ENCODE measurements at places on chromosomes 13 and 19.

DNA sequence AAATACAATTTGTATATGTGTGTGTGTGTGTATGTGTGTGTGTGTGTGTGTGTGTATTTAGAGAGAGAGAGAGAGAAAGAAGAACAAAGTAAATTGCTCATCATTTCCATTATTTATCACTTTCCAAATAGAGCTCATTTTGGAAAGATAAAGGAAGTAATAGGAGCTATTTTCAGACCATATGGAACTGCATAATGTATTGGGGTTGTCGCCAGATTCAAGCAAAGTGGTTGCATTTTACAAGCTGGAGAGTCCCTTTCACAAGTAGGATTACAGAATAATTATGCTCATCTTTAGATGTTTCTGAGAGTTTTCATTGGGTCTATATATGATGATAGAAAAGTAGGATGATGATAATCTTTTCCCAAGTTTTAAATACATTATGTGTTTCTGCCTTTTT, 842.7 kb upstream of the SLC10A2 start:
- no peak for DNase-seq

- no peak for DNase-seq
These were observed 391.7 kb upstream of the HTR2A start for GRCh38 chr13:47288546-47288945.

- no peak for DNase-seq
These were observed 5.5 kb upstream of the SAE1 start for GRCh38 chr19:47124937-47125668.

GRCh38 chr13:24392972-24393371, 83.6 kb downstream of the C1QTNF9 start:
- DNase-seq = no peak

DNA sequence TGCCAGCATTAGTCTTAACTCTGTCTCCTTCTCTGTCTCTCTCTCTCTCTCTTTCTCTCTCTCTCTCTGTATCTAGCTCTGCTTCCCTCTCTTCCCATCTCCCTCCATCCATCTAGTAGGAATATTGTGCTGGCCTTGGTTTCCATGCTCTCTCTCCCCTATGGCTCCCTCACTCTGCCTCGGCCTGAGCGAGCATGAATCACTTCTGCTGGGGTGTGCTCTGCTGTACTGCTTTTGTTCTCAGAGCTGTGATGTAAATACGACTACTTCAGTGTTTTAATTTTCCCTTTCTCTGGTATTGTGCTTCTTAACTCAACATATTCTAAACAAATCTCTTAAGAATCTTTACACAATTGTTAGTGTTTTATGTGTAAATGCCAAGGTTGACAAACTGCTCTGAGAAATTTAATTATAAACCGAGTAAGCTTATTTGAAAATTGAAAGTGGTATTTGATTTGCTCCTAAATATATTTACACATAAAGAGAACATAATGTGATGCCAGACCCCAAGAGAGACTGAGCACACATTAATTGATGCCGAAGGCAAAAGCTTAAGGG, 211.5 kb upstream of the KL start:
- no peak for DNase-seq

DNA sequence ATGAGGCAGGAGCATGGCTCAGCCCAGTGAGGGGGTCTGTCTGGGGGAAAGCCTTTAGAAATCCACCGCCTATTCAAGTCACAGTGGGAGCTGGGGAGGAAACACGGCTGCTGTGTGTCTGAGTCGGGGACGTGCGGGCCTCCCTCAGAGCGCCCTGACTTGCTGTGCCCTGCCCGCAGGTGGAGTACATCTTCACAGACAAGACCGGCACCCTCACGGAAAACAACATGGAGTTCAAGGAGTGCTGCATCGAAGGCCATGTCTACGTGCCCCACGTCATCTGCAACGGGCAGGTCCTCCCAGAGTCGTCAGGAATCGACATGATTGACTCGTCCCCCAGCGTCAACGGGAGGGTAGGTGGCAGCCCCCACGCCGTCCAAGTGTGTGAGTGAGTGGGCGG, 137.8 kb upstream of the MCF2L start:
- DNase-seq = no peak

GRCh38 chr13:102402290-102402689, 442 bp upstream of the FGF14 start:
- DNase-seq = peak; percentile 13

GRCh38 chr13:24539500-24540165, 27.1 kb upstream of the PARP4 start:
- no peak for DNase-seq

DNA sequence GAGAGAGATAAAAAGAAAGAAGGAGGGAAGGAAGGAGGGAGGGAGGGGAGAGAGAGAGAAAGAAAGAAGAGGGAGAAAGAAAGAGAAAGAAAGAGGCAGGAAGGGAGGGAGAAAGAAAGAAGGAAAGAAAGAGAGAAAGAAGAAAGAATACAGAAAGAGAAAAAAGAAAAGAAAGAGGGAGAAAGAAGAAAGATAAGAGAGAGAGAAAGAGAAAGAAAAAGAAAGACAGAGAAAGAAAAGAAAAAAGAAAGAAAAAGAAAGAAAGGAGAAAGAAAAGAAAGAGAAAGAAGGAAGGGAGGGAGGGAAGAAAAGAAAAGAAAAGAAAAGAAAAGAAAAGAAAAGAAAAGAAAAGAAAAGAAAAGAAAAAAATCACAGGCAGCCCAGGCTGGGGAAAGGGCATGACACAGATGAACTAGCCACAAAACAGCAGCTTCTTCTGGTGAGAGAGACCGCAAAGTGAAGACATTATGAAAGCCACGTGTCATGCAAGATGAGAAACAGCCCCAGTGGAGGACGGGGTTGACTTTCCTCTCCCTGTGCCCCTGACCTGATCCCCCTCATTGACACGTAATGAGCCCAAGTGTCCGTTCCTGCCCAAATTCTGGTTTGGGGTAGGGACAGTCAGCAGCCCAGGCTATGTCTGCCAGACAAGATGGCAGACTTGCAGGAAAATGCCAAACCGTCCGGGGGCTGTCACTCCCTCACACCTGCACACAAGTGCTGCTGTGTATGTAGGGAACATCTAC, 102.1 kb downstream of the INSR start:
- DNase-seq = no peak

GRCh38 chr13:43766725-43767124, 20.0 kb downstream of the ENOX1 start:
- no peak for DNase-seq

GRCh38 chr19:46621191-46622117, 3.4 kb downstream of the PTGIR start:
- no peak for DNase-seq

DNA sequence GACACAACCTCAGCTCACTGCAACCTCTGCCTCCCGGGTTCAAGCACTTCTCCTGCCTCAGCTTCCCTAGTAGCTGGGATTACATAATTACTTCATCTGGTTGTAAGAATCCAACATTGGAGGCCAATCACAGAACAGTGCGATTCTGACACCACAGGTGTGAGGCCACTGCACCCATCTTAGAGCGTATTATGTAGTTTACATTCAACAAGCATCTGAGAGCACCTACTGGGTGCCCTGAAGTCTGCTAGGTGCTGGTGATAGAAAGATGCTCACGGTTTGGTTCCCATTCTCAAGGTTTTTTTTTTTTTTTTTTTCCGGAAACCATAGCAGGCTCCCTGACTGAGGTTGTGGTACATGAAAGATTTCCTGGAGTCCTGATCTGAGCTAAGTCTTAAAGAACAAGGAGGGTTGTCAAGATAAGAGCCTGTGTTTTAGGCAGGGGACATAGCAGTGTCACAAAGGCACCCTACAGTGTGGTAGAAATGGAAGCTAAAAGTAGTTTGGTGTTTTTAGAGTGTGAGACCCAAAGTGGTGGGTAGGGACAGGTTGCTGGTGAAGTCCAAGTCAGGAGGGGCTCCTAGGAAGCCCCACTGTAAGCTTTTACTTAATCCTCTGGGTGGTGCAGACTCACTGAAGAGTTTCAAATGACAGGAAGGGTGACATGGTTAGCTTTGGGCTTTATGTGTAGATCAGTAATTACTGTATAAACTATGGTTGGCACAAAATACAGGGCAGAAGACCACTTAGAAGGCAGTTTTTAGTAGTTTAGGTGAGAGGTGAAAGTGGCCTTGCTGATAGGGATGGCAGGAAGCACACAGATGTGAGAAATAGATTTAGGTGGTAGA, 15.2 kb downstream of the SAE1 start:
- no peak for DNase-seq

DNA sequence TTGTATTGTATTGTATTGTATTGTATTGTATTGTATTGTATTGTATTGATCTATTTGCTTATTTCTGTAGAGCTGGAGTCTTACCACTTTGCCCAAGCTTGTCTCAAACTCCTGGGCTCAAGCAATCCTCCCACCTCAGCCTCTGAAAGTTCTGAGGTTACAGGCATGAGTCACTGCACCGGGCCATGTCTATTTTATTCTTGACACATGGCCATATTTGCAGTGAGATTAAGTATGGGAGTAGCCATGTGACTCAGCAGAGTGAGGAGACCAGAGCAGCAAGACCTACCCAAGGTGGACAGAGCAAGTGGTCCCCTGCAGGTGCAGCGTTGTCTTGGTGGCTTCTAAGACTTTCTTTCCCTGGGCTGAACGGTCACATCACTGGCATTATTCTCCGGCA, 49.1 kb upstream of the UBAC2 start:
- DNase-seq = no peak

- no peak for DNase-seq
These were observed 49.2 kb downstream of the DIAPH3 start for GRCh38 chr13:60114499-60115028.

- peak; percentile 64 for DNase-seq
These were observed 2.5 kb upstream of the NR2C2AP start for GRCh38 chr19:19205416-19206410.

- no peak for DNase-seq
These were observed 9.2 kb downstream of the LMTK3 start for GRCh38 chr19:48502350-48503018.

DNA sequence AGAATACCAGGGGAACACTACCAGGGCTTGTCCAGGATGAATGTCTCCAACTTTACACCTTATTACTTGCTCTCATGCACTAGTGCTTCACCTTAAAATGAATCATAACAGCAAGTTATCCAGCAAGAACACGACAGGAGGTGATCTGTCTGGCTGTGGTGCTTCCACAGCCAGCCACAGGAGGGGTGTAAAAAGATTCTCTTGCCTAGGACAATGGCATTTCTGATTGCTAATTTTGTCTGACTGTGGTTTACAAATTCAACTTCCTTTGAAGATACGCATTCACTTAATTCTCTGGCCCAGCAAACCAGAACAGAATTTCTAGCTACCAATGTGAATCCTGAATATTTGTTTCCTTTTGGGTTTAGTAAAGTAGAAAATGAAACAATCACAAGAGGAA, 23.1 kb upstream of the COG3 start:
- DNase-seq = no peak

GRCh38 chr13:107457686-107458085, 757.6 kb downstream of the LIG4 start:
- DNase-seq = no peak

- DNase-seq = no peak
These were observed 41.2 kb downstream of the USP12 start for GRCh38 chr13:27130223-27130978.

DNA sequence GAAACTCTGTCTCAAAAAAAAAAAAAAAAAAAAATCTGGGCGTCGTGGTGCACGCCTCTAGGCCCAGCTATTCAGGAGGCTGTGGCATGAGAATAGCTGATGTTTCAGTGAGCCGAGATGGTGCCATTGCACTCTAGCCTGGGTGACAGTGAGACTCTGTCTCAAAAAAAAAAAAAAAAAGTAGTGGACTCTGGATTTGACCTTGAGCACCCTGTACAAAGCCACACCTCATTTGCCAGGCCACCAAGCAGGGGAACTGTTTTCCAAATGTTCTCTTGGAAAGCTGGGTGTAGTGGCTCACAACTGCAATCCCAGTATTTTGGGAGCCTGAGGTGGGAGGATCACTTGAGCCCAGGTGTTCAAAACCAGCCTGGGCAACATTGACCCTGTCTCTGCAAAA, 3.8 kb upstream of the ZNF555 start:
- DNase-seq = no peak

- no peak for DNase-seq
These were observed 18.5 kb upstream of the KCTD4 start for GRCh38 chr13:45219123-45219891.

DNA sequence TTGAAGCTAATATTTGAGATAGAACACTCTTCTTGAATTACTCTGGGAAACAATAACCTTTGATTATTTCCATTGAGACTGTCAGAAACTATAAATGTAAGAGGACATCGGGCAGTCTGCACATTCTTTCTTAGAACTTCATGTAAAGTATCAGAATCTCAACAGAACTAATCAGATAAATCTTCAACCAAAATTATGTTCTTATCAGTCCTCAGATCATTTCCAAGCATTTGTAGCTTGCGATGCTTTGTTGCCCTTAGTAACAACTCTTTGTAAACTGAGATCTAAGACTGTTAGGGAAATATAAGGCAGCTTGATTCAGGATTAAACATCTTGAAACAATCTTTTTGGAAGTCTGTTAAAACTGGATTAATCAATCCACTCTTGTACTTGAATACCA, 70.3 kb downstream of the FNDC3A start:
- DNase-seq = no peak

- no peak for DNase-seq
These were observed 1.5 kb downstream of the ILF3 start for GRCh38 chr19:10655457-10656312.

- DNase-seq = no peak
These were observed 22.5 kb upstream of the SHKBP1 start for GRCh38 chr19:40553885-40554857.

DNA sequence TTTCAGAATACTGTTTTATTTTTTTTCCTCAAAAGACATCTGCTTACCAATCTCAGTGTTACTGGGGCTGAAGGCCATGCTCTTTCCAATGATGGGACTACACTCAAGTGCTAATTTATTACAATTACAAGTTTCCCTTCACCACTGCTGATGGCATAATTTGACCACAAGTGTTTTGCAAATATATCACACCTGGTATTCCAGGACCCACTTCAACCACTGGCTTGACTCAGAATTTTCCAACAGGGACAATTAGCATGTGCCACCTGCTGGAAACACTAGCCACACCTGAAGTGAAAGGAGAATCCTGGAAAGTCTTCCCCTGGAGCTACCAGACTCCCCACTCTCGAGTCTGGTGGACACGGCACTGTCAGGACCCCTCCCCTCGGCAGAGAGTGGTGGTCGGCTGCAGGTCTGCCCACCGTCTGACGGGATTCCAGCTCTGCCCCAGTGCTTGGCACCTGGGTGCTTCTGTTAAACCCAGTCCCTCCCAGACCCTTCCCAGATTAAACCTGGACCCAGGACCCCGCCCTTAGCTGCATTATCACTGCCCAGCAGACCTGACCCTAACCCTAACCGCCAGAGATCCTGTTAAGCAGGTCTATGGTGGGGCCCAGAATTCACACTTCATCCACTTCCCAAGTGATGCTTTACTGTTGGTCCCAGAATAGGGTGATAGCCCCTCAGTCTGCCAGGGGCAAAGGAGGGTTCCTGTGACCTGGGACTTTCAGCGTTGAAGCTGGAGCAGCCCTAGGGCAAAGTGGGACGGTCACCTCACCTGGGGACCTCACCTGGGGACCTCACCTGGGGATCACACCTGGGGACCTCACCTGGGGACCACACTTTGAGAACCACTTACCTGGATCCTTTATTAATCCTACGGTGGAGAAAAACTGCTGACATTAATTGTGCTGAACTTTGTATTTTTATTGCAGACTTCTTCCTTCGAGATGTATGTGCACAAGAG, 17.6 kb upstream of the RASA3 start:
- no peak for DNase-seq
